AG08396 (cell line): ENCODE measurements at places on chromosomes 4 and X.

DNA sequence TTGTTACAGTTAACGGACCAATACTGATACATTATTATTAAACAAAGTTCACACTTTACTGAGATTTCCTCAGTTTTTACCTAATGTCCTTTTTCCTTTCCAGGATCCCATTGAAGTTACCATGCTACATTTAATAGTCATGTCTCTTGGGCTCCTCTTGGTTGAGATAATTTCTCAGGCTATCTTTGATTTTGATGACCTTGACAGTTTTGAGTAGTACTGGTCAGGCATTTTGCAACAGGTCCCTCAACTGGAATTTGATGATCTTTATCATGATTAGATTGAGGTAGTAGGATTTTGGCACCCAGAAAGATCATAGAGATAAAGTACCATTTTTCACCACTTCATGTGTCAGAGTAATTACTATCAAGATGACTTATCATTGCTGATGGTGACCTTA, 53.8 kb downstream of the NDNF start:
- no peak for DNase-seq

- DNase-seq, result no peak
These were observed 140.6 kb upstream of the ARX start for GRCh38 chrX:25156323-25156722.

- no peak for DNase-seq
These were observed 90.3 kb downstream of the SLC4A4 start for GRCh38 chr4:71429106-71429505.

- DNase-seq, result peak; percentile 24
These were observed 348.5 kb downstream of the OPHN1 start for GRCh38 chrX:68084765-68085164.

- DNase-seq, result peak; percentile 8
These were observed 37.1 kb upstream of the INPP4B start for GRCh38 chr4:142883040-142883832.

DNA sequence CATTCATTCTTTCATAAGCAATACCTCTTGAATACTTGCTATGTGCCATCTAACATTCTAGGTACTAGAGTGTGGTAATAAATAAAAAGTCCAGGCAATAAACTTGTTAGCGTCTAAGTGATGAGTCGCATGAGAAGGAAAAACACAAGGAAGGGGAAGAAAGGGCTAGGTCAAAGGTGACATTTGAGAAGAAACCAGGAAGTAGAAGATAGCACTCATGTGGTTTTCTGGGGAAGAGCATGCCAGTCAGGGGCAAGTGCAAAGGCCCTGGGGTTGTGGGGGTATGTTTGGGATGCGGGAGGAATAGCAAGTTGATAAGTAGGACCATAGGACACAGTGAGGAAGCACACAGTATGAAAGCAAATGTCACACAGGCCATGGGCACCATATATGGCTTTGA, 157.0 kb downstream of the TSPAN5 start:
- DNase-seq, result no peak

- no peak for DNase-seq
These were observed 645.7 kb downstream of the TLL1 start for GRCh38 chr4:166518776-166519175.

GRCh38 chrX:119406776-119407175, 7.6 kb downstream of the SLC25A43 start:
- peak; percentile 40 for DNase-seq

GRCh38 chr4:10192331-10192730, 75.7 kb upstream of the WDR1 start:
- DNase-seq, result no peak

DNA sequence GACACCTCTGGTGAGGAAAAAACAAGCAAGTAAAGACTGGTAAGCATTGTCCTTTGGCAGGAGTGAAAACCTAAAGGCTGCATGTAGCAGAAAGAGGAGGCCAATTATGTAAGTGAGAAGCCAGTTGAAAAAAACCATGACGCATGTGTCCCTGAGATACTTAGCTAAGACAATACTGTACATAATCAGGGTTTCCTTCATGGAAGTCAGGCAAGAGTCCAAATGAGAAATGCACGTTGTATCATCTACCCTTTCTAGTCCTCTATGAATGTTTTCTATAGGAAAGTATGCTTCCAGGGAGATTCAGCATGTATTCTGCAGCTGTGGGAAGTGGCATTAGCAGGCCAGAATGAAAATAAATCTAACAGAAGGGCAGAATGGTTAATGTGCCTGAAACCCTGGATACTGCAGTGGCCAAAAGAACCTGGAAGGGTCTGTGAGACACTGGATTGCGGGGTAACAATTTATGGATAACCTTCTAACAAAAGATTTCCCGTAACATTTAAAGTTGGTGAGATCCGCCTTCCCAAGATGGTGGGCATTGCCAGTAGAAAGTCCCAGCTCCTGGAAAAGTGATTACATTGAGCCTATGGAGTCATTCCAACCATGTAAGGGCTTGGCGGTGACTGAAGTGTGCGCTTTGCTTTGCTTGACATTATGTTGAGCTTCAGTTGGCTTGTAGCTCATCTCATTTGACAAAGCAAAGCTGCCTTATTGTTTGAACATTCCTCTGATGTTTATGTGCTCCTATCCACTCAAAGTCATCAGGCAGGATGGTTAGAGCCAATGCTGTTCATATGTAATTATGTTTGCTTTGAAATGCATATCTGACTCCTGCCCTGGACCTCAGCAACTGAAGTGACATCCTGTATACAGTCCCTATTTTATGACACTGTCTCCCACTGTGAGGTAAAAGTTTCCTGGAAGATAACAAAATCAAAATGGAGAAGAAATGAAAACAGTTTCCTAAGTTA, 200.4 kb downstream of the ARHGAP24 start:
- DNase-seq, result no peak

- peak; percentile 6 for DNase-seq
These were observed 2.0 kb downstream of the ADGRL3 start for GRCh38 chr4:61201961-61202637.

GRCh38 chrX:21645431-21645830, 12.7 kb downstream of the KLHL34 start:
- no peak for DNase-seq

DNA sequence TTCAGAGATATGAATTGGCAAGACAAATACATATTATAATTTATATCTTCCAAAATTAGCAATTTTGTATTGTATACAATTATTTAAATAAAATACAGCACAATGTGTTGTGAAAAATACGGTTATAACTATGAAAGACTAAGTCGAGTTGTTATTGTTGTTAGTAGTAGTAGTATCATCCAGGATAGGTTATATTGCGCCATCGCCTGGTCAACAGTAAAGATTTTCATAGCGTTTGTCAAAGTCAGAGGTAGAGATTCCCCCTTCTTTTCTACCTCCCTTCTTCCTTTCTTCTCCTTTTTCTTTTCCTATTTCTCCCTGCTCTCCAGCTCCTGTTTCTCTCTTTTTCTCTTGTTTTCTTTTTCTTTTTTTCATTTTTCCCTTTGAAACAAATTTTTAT, 499.1 kb upstream of the EPHA5 start:
- DNase-seq, result no peak
